ENCODE measurements at places on chromosomes 2 and 18.

DNA sequence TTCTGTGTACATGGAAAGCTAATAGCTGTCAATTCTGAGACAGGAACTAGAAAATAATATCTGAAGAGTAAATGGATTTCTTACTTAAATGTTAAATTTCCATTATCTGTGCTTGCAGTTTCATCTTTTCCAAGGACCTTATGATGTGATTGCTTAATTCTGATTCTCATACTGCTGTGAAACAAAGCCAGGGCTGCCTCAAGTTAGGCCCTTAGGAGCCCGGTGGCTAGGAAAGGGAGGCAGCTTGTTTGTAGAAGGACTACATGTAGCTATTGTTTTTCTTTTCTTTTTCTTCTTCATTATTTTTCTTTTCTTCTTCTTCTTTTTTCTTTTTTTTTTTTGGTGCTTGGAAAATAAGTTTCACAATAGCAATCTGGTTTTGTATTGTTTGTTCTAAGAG lies 50.5 kb downstream of the XRCC5 start:
- DNase-seq = no peak

DNA sequence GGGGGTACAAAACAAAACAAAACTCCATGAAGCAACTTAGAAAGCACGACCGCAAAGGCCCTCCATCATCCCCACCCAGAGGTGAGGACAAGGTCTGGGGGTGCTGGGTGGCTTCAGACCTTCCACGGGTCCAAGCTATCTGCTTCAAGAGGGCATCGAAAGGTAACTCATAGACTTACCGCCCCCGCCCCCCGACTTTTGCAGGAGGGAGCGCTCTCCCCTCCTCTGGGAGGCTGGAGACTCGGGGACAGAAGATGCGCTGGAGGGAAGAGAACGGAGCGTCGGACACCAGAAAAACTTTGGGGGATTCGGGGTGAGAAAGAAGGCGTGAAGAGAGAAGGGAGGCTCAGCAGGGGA lies 300 bp upstream of the STON1 start:
- no peak for DNase-seq

GRCh38 chr2:240530181-240530580 lies 27.6 kb downstream of the ANKMY1 start:
- DNase-seq = no peak

GRCh38 chr2:44102790-44103562 lies 65.7 kb upstream of the PPM1B start:
- DNase-seq = no peak

- no peak for DNase-seq
Observed at GRCh38 chr2:6337472-6337820, 528.3 kb downstream of the CMPK2 start.

DNA sequence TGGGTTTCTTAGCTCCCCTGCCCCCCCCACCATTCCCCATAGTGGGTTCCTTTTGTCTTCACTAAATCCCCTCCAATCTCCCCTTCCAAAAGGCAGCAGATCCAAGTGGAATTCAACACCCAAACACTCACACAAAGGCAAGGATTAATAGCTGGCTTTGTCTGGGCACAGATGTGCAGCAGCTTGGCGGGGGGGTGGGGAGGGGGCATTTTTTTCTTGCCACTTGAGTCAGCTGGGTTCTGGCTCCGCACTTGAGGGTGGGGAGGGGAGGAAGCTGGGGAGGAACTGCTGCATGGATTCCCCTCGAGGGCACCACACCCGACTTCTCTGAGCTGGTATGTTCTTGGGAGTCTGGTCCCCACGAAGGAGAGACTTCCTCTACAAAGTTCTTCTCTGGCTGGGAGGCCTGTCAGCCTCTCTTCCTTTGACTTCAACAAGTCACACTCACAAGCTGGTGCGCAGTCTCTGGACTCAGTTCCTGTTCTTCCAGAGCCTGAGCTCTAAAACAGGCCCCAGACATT lies 36.0 kb downstream of the SERTAD2 start:
- DNase-seq = no peak

- no peak for DNase-seq
Observed at GRCh38 chr2:199977984-199978415, 22.6 kb downstream of the MAIP1 start.

- DNase-seq = no peak
Observed at GRCh38 chr2:147829106-147829505, 15.7 kb upstream of the ACVR2A start.

- DNase-seq = no peak
Observed at GRCh38 chr2:70133491-70134322, 46.4 kb downstream of the PCBP1 start.

GRCh38 chr2:182207049-182207746 lies 219.6 kb downstream of the PDE1A start:
- DNase-seq = no peak

All from right atrium auricular region (tissue), 2 donors.